Natural killer cell (primary cell): ENCODE measurements at places on chromosomes 12 and 14.

DNA sequence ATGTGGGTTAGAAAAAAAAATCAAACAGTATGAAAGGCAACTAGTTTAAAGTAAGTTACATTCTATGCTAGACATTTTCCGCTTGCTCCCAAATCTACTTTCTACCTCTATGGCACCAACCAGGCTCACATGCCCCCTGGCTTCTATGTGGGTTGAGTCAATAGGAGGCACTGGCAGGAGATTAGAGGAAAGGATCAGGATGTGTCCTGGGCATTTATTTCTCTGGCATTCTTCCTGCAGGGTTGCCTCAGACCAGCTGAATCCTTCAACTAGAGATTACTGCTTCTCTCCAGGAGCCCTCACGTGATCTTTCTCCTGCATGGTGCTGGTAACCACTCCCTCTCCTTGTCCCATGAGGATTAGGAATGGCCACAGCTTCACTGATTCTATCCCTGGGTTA is 14.9 kb upstream of the CCDC60 start:
- no peak for DNase-seq

DNA sequence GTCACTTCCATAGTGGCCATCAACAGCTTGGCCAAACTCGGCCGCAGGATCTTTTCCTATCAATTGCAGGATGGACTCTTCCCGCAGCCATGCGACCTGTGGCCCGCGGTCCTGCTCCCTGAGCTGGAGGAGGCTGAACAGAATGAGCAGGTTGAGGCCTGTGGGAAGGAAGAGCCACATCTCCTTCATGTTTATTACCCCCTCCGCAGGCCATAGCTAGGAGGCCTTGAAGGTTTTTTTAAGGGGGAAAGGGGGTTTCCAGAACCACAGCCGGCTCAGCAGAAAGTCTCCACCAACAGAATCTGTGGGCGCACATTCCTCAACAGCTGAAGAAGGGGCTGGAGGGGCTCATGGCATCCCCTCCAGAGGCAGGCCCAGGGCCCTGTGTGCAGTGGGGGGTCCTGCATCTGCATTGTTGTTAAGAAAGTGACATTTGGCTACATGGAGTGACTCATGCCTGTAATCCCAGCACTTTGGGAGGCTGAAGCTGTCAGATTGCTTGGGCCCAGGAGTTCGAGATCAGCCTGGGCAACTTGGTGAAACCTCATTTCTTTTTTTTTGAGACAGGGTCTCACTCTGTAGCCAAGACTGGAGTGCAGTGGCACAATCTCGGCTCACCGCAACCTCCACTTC is 25.2 kb upstream of the PPP1R13B start:
- DNase-seq: peak; percentile 69

- no peak for DNase-seq
These were observed 62.0 kb upstream of the PNMA1 start for GRCh38 chr14:73776194-73776537.

DNA sequence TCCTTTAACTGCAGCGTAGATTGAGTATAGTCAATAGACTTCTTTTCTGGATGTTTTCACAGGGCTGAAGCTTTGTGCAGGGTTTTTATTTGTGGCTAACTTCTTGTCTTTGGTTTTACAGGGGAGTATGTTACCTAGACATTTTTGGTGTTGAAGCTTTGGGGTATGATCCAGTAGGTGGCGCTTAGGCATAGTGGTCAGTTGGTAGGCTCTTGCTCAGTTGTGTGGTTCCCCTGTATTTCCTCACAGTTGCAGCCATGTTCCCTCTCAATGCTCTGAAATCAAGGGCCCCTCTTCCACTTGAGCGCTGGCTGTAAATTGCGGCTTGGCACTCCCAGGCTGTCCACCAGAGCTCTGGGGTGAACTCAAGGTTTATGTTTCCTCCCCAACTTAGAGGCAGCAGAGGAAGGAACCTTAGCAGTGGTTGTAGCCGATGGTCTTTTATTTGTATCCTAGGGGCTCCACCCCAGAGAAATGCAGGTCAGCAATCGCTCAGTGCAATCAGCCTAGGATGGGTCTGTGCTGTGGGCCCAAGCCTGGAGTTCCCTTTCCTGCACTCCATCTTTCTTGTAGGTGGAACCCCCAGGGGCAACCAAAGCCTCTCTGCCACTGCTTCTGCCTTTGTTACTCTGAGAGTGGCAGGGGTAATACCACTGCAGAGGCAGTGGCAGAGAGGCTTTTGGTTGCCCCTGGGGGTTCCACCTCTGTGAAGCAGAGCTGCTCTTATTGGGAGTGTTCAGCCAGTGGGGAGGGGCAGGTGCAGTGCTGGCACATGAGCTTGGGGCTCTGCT is 55.1 kb downstream of the CMAS start:
- DNase-seq: peak; percentile 75

DNA sequence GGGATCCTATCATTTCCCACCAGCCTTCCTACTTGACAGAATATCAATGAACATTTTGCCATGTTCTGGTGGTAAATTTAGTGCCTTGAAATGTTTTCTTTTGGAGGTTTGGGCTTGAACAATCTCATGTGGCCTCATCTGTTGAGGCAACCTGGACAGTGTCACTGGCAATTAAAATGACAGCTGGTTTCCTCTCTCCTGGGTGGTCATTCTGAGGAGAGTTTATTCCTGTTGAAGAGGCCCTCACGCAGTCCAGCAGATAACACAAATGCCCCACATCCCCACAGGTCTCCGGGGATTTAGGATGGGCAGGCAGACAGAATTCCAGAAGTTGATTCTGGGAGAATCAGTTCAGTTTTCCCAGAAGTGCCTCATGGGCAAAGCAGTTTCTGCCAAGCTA is 41.9 kb downstream of the MMAB start:
- no peak for DNase-seq

DNA sequence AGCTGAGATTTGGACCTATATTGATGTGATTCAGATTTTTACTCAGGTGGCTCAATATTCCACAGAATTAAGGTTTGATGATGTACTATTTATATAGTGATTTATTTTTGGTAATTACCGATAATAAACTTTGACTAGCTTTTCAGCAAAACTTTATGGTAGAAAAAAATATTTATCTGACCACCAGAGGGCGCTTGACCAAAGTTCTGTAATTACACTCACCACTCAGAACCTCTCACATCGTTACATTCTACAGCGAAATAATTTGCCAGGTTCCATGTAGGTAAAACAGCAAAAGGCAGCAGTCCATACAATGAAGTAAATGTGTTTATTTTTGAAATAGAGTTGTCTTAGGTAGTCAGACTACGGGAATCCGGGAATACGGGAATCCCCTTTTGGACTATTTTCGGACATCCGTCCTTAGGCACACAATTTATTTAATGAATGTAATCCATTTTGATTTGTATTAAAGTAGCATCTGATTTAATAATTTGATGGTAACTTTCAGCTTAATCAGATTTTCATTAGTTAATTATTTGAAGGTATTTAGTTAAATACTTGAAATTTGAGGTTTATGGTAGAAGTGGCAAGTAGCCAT is 143.0 kb upstream of the DDHD1 start:
- DNase-seq: peak; percentile 68

GRCh38 chr14:51950007-51950406 is 39.3 kb upstream of the RTRAF start:
- DNase-seq: no peak

DNA sequence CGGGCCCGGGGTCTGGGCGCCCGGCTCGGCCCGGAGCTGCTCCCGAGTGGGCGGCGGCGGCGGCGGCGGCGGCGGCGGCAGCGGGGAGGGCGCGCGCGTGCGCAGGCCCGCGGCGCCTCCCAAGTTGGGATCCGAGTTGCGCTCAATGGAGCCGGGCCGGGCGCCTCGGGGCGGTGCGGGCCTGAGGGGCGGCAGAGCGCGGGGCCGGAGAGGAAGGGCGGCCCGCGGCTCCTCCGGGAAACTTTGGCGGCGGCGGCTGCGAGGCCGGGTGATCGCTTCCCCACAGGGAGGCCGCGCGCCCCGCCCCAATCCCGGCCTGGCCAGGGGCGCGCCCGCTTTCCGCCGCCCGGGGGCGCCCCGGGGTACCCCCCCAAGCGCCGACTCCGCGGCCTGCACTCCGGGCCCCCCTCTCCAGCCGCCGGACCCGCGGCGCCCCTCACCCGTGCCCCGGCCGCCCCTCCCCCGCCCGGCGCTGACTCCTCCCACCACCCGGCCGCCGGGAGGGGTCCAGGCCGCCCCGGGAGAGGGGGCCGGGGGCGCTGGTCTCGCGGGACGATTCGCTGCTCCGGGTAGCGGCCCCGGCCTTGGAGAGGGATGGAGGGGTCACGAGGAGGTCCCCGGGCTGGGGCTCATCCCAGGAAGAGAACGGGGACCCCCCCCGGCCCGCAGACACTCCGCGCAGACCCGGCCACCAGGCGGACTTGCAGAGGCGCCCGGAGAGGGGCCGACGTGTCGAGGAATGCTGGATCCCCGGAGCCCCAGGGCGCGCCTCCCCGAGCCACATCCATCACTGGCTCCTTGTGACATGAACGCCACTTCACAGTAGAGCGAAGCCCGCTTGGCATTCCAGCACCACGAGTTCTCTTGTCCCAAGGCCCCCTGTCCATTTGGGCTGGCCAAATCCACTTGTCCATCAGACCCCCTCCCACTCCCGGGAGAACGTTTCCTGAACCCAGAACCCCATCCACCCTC is at the start of gene RILPL1:
Gene RILPL1, minus strand, starts transcription at position 48 of the 972 bp plus-strand sequence. CDS start 237 bp downstream, outside the sequence.
- peak; percentile 71 for DNase-seq

DNA sequence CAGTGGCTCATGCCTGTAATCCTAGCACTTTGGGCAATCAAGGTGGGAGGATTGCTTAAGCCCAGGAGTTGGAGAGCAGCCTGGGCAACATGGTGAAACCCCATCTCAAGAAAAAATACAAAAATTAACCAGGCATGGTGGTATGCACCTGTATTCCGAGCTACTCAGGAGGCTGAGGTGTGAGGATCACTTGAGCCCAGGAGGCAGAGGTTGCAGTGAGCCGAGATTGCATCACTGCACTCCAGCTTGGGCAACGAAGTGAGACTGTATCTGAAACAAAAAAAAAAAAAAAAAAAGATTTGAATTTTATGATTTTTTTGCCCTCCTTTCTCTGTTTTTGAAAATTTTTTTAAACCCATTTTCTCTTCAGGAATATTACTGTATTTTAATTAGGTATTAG is 17.7 kb downstream of the C12orf75 start:
- DNase-seq: no peak

- peak; percentile 69 for DNase-seq
These were observed 3.3 kb upstream of the EXOC3L4 start for GRCh38 chr14:103091041-103091882.

- DNase-seq: no peak
These were observed 18.3 kb downstream of the GALNT8 start for GRCh38 chr12:4738541-4738940.

GRCh38 chr14:67483579-67484285 is 4.8 kb downstream of the TMEM229B start:
- no peak for DNase-seq

DNA sequence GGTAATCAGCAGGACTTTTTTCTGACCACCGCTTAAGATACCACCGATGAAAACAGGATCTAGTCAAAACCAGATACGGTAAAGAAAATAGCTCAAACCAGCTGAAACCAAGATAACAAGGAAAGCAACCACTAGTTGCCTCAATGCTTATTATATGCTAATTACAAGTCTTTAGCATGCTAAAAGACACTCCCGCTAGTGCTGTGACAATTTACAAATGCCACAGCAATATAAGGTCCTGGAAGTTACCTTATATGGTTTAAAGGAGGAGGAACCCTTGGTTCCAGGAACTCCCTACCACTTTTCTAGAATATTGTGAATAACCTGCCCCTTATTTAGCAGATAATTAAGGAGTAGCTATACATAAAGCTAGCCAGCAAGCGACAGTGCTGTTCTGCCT is 976.4 kb upstream of the SEL1L start:
- DNase-seq: no peak

- no peak for DNase-seq
These were observed 31.7 kb downstream of the FGD4 start for GRCh38 chr12:32431025-32431424.

DNA sequence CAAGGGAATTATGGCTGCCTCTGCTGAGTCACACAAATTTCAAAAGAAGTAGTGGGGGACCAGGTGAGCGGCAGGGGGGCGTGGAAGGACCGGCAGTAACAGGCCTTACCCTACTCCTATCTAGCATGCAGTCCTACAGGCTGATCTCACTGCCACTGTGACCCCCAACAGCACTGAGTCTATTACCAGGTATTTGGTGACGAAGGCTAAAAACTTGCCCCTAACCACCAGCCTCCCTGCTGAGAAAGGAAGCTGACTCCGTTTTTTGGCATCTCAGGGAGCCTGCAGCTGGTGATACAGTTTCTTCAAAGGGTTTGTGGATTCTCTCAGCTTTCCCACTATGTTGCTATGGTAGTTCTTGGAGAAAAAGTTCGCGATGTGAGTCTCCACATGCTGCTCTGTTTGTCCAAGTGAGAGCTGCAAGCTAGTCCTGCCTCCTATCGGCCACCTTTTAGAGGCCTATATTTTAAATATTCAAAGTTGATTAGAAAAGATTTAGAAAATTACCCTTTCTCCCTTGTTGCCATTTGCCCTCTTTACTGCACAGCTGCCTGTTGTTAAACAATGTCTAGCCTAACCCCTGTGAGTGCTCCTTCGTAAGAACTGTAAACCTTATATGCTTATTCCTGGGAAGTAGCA is 57.1 kb upstream of the SLCO1B1 start:
- DNase-seq: no peak

DNA sequence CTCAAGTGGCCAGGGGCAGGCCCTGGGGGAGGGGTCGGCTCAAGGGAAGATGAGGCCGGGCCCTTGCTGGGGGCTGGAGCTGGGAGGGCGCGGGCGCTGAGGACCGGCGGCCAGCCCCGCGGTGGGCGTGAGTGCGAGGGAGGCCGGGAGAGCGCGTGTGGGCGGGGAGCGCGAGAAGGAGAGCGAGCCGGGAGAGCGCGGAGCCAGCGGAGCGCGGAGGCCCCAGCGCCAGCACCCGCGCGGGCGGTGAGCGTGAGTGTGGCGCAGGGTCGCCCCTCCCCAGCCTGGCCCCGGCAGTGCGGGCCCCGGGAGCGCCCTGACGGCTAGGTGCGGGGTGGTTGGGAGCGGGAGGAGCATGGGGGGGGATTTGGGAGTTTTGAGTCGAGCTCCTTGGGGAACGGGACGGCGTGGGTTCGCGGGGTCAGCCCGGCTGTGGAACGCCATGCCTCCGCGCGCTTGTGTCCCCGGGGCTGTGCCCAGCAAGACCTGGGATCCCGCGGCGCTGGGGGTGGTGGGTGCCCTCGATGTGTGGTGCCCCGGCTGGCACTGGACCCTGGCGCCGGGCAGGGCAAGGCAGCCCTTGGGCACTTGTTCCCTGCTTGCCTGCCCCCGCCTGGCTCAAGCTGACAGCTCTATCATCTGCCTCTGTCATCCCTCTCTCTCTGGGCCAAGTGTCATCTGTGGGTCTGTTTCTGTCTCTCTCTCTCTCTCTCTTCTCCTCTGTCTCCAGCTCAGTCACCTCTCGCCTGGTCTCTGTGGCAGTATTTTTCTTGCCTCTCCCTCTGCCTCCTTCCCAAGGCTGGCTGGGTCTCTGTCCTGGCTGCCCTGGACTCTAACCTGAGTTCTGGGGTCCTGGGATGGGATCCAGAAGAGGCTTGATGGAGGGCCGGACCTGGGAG is at the start of gene LBHD2:
Gene LBHD2, plus strand, starts transcription at position 190 of the 899 bp plus-strand sequence. CDS start 1,803 bp downstream, outside the sequence.
- no peak for DNase-seq

GRCh38 chr12:39984670-39985069 is 121.2 kb downstream of the SLC2A13 start:
- no peak for DNase-seq

DNA sequence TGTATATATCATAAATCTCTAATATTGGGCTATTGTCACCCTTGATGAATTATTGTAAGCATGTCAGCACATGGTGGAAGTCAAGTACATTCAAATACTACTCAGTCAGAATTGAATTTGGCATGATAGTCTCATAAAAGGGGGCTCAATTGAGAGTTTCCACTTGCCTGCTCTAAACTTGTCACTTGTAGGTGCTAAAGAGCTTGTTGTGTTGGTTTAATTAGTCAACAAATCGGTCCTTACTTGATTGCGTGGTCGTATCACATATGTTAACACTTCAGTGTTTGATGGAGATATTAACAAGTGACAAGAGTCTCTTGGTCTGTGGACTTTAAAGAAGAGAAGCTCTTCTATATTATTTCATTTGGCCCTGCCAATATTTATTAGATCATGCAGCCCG is 81.1 kb downstream of the NKX2-1 start:
- no peak for DNase-seq
